Bone marrow (tissue), 2 donors: ENCODE measurements at places on chromosomes 1 and 21.

DNA sequence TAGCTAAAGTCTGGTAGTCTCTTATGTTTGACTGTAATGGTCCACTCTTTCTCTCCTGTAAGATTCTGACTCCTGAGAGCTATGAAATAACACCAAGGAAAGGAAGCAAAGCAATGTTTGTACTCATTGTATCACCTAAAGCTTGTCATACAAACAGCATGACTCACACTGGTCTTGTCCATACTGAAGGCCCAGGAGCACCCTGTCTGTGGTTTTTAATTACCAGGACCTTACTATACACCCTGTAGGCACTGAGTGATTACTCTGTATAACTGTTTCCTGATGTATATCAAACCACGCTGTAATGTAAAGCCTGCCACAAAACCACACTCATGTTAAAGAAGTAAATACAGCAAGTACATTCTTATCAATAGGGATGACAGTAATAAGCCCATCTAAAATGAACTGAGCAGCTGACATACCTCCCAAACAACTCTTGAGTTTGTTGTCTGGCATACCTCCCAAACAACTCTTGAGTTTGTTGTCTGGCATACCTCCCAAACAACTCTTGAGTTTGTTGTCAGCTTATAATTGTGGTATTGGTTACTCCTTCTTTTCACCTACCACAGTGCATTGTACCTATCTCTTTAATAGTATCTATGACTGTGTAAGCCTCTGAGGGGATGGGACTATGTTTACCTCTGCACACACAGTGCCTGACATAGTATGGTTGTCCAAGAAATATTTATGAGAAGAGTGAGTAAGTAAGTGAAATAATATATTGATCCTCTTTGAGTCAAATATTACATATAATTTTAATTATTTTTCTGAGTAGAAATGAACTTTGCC lies 11.6 kb upstream of the TNFSF18 start:
- no peak for DNase-seq

DNA sequence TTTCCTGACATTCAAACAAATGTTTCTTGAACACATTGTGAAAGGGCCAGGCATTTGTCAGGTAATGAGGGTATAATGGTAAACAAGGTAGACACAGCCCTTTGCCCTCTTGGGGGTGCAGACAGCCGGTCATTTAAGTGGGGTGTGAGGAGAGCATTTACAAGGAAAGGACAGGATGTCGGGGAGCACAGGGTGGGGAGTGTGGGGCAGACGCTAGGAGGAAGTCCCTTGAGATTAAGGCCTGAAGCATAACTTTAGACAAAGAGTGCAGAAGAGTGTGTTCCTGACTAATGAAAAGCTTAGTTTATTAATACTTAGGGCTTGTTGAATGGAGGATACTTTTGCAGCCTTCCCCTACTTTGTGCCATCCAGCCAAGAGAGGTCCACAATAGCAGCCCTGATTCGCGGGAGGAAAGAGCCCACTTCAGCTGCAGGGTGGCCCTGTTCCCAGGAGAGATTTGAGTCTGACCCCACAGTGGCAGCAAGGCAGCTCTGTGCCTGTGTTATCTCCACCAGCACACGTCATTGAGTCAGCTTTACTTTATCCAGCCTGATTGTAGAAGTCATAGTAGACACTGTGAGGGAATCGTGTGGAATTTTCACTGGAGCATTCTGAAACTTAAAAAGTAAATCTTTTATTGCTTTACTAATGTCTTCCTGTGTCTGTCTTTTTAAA lies 35.1 kb downstream of the MPZL1 start:
- DNase-seq = no peak

DNA sequence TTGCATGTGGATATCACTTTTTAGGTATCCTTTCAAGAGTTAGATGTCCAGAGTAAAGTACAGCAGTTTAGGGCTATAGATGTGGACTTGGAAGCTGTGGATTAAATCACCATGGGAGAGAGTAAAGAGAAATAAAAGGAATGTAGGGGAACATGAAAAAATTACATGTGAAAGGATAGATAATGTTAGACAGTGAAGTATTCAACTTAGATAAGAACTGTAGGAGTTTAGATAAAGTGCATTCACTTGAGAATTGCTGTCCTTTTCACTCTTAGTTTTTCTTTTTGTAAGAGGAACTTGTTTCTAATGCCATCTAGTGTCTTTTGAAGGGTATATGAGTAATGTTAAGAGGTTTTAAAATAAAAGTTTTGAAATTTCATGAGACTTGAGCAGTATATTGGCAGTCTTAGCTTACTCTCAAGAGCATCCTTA lies 40.1 kb downstream of the MAST2 start:
- peak; percentile 13 for DNase-seq

DNA sequence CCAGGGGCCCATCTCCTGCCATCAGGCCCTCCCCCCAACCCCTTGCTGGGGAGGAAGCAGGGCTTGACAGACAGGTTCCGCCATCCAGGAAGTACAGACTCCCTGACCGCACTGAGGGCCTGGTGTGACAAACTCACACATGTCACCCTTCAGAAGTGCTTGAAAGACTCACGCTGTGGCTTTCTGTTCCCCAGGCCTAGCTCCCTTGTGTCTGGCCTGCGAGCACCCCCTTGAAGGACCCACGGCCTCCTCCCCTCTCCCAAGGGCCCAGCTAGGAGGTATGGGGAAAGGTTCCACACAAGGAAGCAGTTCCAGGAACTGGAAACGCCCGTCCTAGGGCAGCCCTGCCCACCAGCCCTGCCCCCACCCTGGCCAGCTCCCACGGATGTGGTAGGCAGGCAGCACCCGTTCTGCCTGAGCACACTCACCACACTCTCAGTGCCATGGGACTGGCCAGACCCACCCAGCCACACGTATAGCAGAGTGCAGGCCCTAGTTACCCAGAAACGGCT lies 26.7 kb downstream of the SLC2A1 start:
- peak; percentile 66 for DNase-seq

GRCh38 chr1:185573162-185573561 lies 161.0 kb upstream of the HMCN1 start:
- DNase-seq = no peak

GRCh38 chr1:53639251-53639763 lies 99.7 kb downstream of the GLIS1 start:
- DNase-seq = peak; percentile 27

DNA sequence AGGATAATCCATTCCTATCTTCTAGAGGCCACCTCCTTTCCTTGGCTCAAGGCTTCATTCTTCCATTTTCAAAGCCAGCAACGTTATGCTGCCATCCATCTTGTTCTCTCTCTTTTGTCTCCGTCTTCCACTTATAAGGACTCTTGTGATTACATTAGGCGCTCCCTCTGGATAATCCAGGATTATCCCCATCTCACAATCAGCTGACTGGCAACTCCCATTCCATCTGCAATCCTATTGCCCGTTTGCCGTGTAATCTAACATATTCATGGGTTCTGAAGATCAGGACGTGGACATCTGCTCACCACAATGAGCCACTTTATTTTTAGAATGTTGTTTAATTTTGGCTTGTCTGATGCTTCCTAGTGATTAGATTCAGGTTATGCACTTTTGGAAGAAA lies 89.3 kb downstream of the EBNA1BP2 start:
- no peak for DNase-seq

DNA sequence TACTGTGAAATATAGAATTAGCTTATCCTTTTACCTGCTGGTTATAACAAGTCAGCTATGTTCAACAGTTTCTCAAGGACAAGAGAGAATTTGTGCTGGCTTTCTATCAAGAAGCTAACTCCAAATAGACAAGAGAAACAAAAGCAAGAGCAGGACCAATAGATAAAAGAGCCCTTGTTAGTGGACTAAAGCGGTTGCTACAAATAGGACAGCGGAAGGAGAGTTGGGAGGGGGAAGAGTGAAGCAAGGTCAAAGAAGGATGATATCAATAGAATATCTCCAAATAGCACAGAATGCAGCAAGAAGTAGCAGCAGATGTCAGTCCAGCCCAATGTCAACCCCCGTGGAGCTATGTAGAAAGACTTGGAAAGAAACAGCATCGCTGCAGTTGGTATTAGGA lies 53.0 kb upstream of the AKT3 start:
- DNase-seq = no peak

- DNase-seq = no peak
Observed at GRCh38 chr1:16352842-16353535, 709 bp upstream of the FBXO42 start.

DNA sequence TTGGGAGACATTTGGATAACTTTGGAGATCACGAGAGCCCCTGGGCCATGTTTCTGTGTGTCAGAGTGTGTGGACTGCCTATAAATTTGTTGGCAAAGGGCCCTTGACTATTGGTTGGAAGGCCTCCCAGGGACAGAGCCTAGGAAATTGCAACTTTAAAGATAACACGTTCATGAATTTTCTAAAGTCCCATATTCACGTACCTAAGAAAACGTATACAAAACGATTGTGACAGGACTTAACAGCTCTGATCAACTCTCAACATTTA lies 55.8 kb downstream of the DOP1B start:
- DNase-seq = no peak

DNA sequence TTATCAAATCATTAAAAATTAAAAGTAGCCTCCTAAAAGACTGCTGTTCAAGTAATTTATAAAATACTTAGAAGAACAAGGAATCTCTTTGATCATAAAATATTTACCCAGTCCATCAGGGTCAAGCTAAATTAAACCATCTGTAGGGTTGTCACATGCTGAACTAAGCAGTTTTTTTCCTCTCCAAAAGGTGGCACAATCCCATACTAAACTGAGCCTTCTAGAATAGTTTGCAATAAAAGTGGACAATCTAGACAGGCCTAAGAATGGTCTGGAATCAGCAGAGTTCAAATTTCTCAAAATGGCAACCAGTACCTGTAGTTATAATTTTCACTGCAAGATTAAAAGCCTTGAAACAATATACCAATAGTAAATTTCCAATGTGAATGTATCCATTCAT lies 194.8 kb downstream of the EIF4G3 start:
- DNase-seq = no peak

- no peak for DNase-seq
Observed at GRCh38 chr1:240190881-240191401, 99.3 kb downstream of the FMN2 start.

- no peak for DNase-seq
Observed at GRCh38 chr1:119358636-119359035, 9.9 kb upstream of the HAO2 start.

- no peak for DNase-seq
Observed at GRCh38 chr21:44082648-44083440, 24.4 kb upstream of the PWP2 start.

DNA sequence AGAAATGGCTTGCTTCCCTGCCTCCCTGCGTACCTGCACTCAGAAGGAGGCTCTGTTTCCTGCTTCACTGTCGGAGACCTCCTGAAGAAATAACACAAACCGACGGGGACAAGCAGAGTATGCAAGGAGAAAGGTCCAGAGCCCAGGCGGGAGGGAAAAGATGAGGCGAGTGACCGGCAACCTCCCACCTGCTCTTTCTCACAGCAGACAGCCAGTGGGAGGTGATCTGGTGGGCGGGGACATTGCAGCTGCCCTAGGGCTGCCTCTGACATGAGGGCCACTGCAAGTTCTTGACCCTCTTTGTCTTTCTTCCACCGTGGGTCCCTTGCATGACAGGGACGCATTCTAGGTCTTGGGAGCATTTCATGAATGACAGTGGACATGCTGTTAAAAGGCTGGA lies 368.2 kb downstream of the CAMTA1 start:
- DNase-seq = no peak

- DNase-seq = no peak
Observed at GRCh38 chr1:37051346-37051745, 17.0 kb upstream of the GRIK3 start.

DNA sequence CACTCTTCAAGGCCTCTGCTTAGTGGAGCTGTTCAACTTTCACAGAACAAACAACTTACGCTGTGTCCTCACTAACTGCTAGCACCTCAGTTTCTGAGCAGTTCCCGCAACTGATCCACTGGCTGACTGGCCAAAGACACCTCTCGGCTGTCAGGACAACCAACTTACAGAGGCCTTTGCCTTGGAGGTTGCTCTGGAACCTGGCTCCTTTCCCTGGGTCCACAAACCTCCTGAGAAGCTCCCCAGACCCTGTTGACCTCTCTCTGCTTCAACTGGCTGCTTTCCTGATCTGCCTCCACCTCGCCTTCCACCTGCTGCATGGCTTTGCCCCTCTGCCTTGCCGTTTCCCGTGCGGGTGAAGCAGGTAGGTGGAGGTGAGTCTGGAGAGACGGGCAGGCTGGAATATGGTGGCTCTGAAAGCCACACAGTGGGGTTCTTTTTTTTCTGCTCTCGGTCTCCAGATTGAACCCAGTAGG lies 13.0 kb downstream of the BTBD19 start:
- no peak for DNase-seq

- DNase-seq = no peak
Observed at GRCh38 chr1:180175806-180176205, 21.1 kb downstream of the QSOX1 start.

GRCh38 chr1:206661161-206661820 lies 23.4 kb upstream of the MAPKAPK2 start:
- DNase-seq = no peak

GRCh38 chr1:101484689-101485338 lies 248.0 kb downstream of the S1PR1 start:
- no peak for DNase-seq

GRCh38 chr1:41639332-41639936 lies 155.0 kb upstream of the EDN2 start:
- no peak for DNase-seq

DNA sequence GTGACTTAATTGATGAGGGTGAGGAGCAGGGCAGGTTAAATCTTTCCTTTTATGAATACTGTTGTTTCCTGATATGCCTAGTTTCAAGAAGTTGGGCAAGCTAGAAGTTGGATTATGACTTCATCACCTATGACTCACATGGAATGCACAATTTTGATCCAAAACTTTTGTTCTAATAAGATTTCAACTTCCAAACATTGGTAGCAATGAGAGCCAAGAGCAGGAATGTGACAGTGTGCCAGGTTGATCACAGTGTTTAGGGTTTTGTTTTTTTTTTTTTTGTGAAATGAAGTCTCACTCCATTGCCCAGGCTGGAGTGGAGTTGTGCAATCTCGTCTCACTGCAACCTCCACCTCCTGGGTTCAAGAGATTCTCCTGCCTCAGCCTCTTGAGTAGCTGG lies 349.4 kb downstream of the DUSP10 start:
- no peak for DNase-seq

DNA sequence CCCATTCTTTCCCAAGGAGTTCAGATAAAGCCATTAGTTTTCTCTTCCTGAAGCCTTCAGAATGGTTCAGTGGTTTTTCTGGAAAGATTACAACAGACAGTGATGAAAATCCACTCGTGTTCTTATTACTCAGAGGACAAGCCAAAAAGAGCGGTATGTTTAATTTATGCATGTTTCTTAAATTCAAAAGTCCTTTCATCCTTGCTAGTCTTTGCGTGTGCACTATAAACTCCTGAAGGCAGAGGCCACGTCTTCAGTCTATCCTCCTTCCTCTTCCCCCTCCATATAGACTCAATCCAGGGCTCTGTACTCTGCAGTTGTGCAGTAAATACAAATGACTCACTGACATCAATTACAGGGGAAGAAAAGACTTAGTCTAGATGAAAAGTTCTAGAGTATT lies 409.2 kb upstream of the PLXNA2 start:
- no peak for DNase-seq

GRCh38 chr1:153420306-153420705 lies 4.0 kb downstream of the S100A7A start:
- no peak for DNase-seq
